Non-pigmented ciliary epithelial cell (primary cell): ENCODE measurements at places on chromosomes 2 and 18.

GRCh38 chr2:201840726-201841125, 34.4 kb downstream of the CDK15 start:
- no peak for DNase-seq

- DNase-seq: no peak
These were observed 75.0 kb upstream of the CD226 start for GRCh38 chr18:70022636-70023035.

GRCh38 chr2:41998186-41999127, 49.4 kb upstream of the PKDCC start:
- DNase-seq: no peak

- DNase-seq: no peak
These were observed 6.6 kb upstream of the SEMA4C start for GRCh38 chr2:96876269-96877041.

GRCh38 chr2:9331704-9332103, 91.6 kb downstream of the ITGB1BP1 start:
- DNase-seq: peak; percentile 65

DNA sequence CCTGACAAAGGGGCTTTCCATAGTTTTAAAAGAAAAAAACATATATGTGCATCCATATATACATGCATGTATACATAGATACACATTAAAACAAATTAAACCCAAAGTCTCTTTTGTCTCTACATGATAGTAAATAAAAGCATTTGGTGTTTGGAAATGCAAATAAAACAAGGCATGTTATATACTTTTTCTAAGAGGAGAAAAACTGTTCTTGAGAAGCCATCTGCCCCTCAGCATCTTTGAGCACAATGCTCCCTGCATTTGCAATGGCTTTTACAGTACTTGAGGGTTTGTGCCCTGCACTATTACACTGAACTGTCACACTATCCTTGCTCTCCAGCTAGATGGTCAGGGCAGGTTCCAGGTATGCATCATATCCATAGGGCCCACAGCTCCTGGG, 210.2 kb downstream of the L3MBTL4 start:
- DNase-seq: no peak

- no peak for DNase-seq
These were observed 376.4 kb upstream of the ATP5MC3 start for GRCh38 chr2:175557810-175558377.

GRCh38 chr2:14255135-14255820, 377.2 kb upstream of the LRATD1 start:
- no peak for DNase-seq

DNA sequence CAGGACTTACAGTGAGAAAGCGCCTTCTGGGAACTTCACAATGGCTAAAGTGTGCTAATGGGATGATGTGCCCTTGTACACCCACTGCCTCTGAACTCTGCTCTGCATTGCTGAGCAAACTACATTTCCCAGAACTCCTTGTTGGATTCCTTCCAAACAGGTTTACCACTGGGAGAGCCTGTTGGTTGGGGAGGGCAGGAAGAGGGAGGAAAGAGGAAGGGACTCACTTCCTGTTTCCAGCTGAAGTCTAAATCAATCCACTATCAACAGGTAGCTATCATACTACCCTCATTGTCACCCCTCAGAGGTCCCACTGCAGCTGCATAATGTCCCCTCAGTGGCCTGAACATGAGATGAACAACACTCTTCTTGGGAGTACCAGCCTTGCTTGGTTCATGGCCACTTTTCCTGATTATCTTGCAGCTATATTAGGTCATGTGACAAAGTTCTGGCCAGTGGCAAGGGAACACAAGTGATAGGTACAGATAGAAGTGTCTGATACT, 109.7 kb downstream of the MSH2 start:
- DNase-seq: no peak

GRCh38 chr2:18455236-18455862, 105.1 kb downstream of the RDH14 start:
- DNase-seq: no peak

DNA sequence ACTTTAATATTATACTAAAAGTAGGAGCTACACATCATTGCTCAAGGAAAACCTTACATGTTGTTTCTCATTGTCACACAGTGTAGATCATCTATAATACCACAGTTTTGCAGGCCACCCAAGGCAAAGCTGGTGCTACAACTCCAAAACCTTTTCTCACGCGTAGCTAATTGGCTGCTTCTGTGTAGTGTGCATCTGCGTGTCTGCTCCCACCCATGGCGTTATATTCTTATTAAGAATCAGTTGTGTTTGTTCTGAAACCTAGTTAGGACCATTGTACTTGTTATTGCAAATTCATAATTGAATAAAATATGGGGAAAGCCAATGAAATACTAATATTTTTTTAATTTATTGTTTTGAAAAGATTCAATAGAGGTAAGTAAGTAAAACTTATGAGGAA, 83.9 kb downstream of the RBM43 start:
- DNase-seq: no peak

GRCh38 chr18:77993188-77993981, 743.7 kb downstream of the GALR1 start:
- no peak for DNase-seq

- DNase-seq: no peak
These were observed 88.2 kb downstream of the HS1BP3 start for GRCh38 chr2:20562540-20563225.

GRCh38 chr18:8610459-8610851, 1.2 kb downstream of the RAB12 start:
- no peak for DNase-seq

GRCh38 chr18:28684746-28685355, 507.9 kb upstream of the CDH2 start:
- no peak for DNase-seq

DNA sequence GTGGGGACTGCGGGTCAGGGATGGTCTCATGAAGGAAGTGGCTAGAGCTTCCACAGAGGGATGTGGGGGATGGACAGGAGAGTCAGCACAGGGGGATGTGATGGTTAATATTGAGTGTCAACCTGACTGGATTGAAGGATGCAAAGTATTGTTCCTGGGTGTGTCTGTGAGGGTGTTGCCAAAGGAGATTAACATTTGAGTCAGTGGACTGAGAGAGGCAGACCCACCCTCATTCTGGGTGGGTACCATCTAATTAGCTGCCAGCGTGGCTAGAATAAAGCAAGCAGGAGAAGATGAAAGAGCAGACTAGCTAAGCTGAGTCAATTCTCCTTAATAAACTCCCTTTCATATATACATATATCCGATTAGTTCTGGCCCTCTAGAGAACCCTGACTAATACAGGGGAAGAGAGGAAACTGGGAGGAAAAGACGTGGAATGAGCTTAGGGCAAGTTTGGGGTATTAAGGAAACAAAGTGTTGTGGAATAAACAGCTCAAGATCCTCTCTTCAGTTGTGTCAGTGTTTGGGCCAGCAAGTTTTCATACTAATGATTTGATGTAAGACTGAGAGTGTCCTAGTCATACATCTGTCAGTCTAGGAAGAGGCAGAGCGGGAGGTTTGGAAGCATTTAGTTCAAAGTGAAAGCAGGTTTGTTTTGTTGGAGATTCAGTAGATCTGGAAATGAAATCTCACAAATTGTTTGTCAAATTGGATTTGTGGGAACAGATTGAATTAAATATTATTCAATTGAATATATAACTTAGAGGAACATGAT, 135.2 kb upstream of the NT5C1B start:
- DNase-seq: no peak

DNA sequence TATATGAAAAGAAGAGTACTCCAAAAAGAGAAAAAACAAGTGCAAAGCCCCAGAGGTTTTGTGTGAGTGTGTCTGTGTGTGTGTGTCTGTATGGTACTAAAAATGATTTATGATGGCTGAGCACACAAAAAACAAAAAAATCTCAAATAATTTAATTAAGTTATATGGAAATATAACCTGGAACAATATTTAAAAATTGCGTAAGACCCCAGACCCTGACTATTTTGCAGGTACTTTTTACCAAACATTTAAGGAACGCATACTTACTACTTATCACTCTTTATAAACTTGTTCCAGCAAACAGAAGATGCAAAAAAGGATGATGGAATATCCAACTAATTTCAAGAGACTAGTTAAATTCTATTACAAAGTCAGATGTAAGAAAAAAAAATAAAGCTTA, 317.4 kb upstream of the KCNH7 start:
- no peak for DNase-seq

GRCh38 chr2:71531522-71532047, 78.2 kb downstream of the DYSF start:
- DNase-seq: no peak

DNA sequence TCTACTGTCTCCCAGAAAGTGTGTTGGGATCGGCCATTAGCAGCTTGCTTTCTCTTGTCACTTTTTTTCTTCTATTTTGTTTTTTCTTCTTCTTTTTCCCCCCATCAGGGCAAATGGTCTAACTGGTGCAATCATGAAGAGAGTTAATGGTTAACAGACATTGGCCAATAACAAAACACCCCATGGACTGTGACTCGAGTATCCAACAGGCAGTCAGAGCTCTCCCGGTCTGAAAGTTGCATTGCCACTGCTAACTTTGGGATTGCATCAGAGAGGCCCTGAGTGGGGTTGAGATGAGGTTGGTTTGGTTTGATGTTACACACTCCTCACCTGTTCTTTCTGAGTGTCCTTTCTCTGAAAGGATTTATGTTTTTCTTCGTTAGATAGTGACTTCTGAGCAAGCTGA, 12.9 kb upstream of the SNORC start:
- DNase-seq: no peak

- DNase-seq: peak; percentile 90
These were observed 133.9 kb upstream of the CTAGE1 start for GRCh38 chr18:22551536-22552151.

GRCh38 chr2:75523313-75524275, 37.1 kb downstream of the EVA1A start:
- DNase-seq: peak; percentile 73

GRCh38 chr2:238497610-238498005, 70.9 kb downstream of the ASB1 start:
- no peak for DNase-seq

DNA sequence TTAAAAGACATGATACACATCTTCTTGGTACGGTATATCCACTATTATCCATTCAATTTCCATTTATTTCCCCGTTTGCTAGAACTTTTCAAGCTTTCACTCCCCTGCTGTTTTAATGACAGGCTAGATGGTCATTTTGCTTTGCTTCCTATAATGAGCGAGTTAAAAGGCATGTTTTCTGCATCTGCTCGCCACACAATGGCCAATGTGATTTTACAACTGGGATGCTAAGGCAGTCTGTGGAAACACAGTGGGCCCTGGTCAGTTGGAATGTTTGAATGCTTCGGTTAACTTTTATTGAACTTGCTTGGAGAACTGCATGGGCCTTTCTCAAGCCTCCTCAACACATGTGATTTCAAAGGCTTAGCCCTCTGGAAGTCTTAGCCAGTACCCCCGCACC, 48.4 kb upstream of the TNP1 start:
- no peak for DNase-seq

- DNase-seq: no peak
These were observed 14.1 kb upstream of the ARMC9 start for GRCh38 chr2:231184319-231184718.

DNA sequence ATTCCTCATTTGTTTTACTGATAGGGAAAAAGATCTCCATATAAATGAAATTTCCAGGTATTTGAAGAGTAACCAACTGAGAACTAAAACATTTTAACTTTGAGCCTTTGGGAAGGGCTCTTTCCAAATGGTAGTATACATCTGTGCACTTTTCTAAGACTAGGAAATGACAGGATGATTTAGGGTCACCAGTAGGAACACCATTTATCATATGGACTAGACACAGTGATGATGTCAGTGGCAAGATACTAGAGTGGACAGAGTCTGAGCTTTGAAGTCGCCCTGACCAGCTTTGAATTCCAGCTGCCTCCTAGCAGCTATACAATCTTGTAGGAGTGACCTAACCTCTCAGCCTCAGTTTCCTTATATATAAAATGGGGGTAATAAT, 56.4 kb downstream of the E2F6 start:
- no peak for DNase-seq

GRCh38 chr2:38546585-38546984, 56.1 kb downstream of the HNRNPLL start:
- no peak for DNase-seq
